BJ (cell line): ENCODE measurements at places on chromosomes 5 and 9.

DNA sequence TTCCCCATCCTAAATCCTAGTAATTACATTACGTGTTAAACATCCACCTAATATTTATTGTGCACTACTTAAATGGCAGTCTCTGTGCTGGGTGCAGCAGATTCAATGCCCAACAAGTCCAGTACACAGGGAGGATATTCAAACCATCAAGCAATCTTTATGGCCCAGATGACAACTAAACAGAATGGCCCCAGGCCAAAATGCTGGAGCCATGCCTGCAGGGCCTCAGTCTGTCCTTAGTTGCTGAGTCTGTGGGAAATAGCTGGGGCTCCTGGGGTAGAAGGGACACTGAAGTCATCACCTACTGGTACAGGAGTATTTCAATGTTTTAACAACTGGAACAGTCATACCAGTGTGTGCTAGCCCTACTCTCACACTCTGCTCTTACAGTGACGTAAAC, 153.5 kb downstream of the ZNF608 start:
- no peak for DNase-seq

GRCh38 chr5:7250611-7251010, 145.3 kb upstream of the ADCY2 start:
- no peak for DNase-seq

GRCh38 chr5:101390151-101390908, 487.2 kb upstream of the ST8SIA4 start:
- peak; percentile 0 for DNase-seq

DNA sequence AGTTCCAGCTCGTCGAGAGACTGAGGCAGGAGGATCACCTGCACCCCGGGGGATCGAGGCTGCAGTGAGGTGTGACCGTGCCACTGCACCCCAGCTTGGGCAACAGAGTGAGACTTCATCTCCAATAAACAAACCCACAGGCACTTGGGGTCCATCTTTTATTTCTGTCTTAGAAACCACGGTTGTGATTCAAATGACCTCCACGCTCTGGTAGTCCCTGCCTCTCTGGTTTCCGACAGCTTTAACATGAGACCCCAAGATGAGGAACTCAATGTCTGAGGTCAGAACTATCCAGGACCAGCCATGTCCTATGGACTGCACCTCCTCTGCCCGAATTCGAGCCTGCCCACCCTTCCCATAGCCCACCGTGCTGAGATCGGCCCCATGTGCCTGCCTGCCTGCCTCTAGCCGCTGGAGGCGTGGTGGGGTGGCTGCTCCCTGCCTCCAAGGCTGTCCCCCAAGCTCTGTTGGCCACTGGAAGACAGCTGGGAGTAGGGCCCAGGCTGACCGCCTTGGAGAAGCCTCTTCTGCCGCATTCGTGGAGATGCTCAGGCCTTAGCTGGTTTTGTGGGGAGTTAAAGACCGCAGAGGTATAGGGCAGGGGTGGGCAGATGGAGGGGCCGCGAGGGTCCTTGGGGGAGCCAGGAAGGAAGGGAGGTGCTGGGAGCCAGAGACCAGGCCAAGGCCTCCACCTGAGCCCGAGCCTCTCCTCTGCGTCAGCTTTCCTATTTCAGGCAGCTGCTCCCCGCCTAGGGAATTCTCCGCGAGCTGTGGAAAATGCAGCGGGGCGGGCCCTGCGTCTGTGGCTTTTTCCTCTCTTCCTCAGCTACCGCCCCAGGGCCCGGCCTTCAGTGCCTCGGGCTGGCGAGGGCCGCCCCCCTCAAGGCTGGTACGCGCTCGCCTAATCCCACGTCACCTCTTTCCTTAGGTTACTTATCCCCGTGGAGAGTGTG, 6.9 kb upstream of the WDR5 start:
- DNase-seq = no peak

DNA sequence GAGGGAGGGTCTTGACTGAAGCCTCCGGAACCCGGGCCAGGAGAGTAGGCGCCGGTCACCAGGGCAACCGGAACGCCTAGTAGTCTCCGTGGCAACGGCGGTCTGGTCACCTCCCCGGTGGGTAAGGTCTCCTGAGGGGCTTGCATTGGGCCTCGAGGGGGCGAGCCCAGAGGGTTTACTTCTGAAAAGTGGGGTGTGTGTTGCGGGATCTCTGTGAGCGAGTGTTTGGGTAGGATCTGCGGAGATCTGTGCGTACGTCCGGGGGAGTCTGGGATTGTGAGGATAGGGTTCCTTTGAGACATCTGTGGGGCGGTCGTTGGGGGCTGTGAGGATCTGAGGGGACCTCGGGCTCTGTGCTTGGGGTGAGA, at the start of gene FAM221B:
Gene FAM221B (minus strand): TSS at position 17 of the 368 bp plus-strand sequence. CDS start 2,571 bp downstream, outside the sequence.
- no peak for DNase-seq

GRCh38 chr5:179142434-179143198, 82.4 kb downstream of the ZNF354C start:
- DNase-seq = peak; percentile 44

DNA sequence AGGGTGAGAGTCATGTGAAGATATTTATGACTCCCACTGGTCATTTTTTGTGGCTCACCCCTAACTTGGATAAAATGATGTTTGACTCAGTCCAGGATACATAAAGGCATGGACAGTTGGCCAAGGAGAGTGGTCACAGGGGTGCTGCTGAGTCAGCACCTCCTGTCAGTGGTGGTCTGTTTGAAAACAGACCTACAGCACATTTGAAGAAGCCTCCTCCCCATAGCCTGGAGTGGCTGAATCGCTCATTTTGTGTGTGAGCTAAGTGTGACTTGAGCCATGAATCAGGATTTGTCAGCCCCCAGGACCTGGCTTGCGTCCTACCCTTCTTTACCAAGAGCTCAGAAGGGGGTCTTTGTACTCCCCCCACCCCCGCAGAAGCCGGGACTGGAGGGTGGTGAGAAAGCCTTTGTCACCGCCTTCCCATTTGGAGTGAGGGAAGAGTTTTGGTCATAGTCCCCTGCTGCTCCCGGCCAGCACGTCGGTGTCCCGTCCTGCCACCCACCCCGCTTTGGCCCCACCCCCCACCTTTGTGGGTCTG, 35.6 kb downstream of the TRIO start:
- DNase-seq = no peak

DNA sequence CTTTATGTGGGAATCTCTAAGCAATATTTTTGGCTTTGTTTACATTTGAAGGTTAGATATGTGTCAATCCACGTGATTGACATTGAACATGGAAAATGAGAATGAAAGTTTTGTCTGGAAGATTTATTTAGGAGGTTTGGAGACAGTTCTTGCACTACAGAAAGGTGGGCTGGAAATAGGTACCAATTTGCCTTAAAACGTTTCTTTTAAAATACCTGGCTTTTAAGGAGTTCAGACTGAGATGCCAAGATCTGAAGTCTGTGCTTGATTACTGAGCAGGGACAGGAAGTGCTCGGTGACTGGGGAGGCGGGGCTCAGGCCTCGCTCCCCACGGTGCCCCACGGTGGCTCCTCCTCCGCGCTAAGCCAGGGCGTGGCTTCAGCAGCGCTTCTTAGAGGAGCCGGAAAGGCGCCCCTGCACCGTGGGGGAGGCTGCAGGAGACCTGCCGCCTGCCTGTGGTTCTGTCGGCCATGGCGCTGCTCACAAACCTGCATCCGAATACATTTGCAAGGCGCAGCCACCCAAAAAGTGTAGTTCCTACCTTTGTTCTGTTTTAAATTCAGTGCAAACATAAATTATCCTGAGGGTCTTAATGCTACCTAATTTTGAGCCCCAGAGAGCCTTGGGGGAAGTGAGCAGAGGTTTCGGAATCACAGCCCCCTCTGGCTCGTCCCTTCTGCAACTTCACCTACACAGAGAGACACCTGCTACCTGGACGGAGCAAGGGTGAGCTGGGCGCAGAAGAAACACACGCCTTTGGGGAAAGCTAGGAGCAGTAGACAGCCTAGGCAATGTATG, 49.2 kb downstream of the USP20 start:
- DNase-seq = peak; percentile 48

GRCh38 chr5:59174248-59174844, 591.5 kb downstream of the RAB3C start:
- DNase-seq = no peak

GRCh38 chr5:92703976-92704375, 877.0 kb downstream of the NR2F1-AS1 start:
- no peak for DNase-seq

DNA sequence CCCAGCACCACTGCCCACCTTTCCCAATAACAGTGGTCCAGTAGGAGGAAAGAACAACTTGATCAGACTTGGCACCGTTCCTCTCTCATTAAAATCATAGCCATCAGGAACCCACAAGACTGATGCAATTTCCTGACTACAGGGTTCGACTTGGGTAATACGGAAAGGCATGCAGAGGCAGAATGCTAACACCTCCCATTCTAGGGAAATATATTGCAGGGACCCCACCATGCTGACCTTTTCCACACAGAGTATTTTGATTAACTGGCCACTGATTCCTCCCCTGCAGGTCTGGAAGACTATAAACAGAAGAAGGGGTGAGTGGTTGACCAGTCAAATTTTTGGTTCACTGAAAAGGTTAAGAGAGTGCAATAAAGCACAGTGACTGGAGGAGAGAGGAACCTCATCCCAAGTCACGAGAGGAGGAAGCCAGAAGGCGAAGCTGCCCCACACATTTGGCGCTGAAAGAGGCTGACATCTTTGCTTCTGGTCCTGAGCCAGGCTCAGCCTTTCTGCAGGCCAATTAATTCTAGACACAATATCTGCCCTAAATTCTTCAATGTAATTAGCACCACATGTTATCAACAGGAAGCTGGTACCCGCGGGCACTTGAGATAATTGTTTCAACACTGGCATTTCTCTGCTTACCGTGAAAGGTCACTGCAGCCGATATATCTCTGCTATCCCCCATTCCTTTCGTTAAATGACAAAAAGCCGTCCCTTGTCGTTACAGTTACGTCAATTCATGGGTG, 64.7 kb upstream of the SPOCK1 start:
- peak; percentile 96 for DNase-seq

DNA sequence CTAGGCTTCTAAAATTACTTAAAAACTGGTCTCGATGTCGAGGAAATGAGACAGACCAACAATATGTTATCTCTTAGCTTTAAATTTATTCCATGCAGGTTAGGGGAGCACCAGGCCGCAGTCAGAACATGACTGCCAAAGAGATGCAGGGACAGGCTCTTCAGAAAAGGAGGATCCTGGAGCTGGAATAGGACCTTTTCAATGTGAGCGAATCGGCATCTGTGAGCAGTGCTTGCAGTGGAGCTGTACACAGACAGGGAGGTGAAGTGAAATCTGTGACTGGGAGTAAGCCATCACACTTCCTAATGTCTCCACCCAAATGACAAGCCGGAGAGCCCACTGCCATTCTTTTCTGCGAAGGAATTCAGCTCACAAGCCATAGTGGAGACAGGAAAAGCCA, 78.2 kb downstream of the EFNA5 start:
- DNase-seq = no peak

DNA sequence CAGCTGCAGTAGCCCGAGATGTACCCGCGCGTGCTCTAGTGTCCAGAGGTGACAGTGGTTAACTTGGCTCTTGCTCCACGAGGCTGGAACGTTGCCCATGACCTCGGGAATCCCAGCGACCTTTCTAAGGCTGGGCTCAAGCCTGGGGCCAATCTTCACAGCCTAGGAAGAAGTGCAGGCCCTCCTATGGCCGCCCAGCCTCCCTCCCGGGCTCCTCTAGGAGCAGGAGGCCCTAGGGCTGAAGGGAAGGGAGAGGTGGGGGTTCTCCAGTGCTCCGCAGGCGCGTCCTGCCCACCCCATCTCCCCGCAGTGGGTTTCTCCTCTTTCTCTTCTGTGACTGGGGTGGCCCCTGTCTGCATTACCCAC, 13.3 kb downstream of the NR2F1 start:
- no peak for DNase-seq

GRCh38 chr5:119302916-119303897, 52.6 kb upstream of the TNFAIP8 start:
- DNase-seq = peak; percentile 95

DNA sequence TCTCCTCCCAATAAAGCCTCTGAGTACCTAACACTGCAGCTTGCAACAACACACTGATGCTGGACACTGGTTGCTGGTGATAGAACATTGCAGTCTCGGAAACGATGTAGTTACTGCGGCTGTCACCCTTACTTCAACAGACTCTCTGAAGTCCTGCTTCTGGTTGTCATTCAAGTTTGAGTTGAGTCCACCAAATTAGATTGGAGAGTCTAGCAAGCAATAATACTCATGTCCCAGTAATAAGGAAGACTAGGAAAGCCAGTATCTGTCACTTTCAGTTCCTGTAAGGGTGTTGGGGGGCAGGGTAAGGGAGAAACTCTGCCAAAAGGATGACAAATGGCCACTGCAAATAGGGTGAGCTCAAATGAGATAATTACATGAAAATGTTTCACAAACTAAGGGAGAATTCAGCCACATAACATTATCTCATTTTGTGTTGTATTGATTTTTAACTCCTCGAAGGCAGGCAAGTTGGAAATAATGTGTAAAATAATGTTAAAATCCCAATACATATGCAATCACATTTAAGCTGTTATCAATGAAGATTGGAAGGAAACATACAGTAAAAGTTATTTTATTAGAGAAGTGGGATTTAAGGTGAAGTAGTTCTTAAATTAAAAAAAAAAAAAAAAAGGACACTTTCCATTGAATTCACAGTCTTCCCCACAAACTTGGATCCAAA, 849 bp upstream of the IFT74 start:
- no peak for DNase-seq

DNA sequence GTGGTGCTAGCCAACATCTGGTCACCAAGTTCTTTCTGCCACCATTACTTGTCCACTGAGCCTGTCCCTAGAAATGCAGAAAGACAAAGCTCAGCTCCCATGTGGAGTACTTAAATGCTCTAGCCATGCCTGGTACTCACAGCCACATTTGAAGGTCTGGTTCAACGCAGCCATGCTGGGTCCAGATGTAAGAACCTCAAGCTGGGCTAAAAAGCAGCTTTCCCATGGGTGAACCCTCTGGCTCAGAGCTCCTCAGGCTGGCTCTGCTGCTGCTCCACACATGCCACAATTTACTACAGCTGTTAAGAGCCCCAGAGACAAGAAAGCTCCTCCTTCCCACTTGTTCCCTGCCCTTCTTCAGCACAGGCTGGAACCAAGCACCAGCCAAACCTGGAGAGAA, 97.1 kb upstream of the LRRTM2 start:
- DNase-seq = no peak

GRCh38 chr5:100574716-100575115, 39.5 kb downstream of the FAM174A start:
- DNase-seq = no peak

DNA sequence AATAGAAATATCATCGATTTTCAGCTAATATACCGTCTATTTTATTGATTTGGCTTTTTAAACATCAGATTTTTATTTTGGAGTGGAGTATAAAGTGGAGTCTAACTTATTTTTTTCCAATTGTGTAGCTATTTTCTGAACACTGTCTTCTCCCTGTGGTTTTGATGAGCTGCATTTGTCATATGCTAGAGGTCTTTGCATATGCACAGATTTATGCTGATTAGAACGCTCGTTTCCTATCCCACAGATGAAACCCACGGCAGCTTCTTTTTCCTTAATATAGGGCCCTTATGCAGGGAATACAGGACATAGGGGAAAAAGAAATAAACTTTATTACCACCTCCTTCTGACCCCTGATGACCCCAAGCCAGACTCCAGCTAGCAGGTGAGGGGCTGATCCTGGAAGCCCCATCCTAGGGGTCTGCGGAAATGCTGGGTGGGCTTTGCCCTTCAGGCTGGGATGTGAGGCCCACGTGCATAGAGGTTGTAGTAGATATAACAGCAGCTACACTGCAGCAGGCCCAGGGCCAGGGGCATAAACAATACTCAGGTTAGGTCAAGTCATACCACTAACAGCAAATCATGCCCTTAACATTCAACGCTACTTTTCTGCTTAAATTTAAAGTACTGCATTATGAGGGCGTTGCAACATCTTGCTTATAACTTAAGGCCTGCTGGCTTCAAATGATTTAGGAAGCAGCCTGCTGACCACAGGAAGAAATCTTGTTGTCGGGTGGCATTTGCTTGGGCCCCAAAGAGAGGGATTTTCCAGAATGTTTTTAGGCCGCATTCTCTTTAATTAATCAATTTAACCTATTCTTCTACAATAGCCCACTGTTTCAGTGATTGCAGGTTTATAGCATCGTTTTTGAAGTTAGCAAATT, 28.5 kb downstream of the MVB12B start:
- DNase-seq = no peak
